Hair follicle dermal papilla cell (primary cell): ENCODE measurements at places on chromosomes 2 and 18. TPM values are rescaled to one million over a fixed set of nuclear protein-coding genes. Genes with fewer than 3 reads are reported as not detected.

Gene KIF1A
- not detected in 2 replicates for total RNA-seq

Gene BCL2
- 1.8 and 3.7 TPM in 2 replicates for total RNA-seq

Gene IL1F10
- total RNA-seq = not detected in 2 replicates

Gene PLB1
- 1.8 and 2.6 TPM in 2 replicates for total RNA-seq

Gene MBD2
- 43.0 and 47.0 TPM in 2 replicates for total RNA-seq
